RCC 7860 (cell line): ENCODE measurements at places on chromosomes 6 and 20.

GRCh38 chr20:42756991-42757390, 432.7 kb downstream of the PTPRT start:
- no peak for DNase-seq

- peak; percentile 80 for DNase-seq
These were observed 53.7 kb downstream of the BMP7 start for GRCh38 chr20:57212534-57213276.

GRCh38 chr20:38164624-38165088, 414 bp downstream of the TGM2 start:
- DNase-seq: no peak

GRCh38 chr6:107646176-107646575, 156.3 kb downstream of the SOBP start:
- DNase-seq: no peak
